ENCODE measurements at places on chromosomes 3 and 15. TPM values are rescaled to one million over a fixed set of nuclear protein-coding genes. Genes with fewer than 3 reads are reported as not detected.

PLSCR5 gene
- polyA plus RNA-seq = not detected

DNA sequence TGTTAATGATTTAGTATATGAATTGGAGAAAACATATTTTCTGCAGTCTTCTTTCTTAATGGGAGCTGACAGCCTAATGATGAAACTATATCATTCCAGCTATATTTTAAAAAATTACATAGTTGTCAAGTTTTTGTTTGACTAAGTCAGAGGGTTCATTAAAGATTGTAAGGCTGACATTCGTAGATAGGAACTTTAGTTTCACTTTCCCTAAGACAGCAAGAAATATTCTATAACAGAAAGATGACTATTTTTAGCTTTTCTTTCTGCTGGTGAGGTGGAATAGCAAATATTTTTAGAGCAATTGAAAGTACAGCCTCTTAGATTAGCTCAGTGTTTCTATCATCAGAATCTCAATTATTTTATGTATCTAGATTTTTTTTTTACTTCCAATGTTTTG lies 60.2 kb downstream of the PIAS1 start:
- DNase-seq = no peak

PRSS50 gene
- 0.06 TPM for polyA plus RNA-seq

- no peak for DNase-seq
Observed at GRCh38 chr3:103210583-103210982, 775.8 kb downstream of the ZPLD1 start.

DNA sequence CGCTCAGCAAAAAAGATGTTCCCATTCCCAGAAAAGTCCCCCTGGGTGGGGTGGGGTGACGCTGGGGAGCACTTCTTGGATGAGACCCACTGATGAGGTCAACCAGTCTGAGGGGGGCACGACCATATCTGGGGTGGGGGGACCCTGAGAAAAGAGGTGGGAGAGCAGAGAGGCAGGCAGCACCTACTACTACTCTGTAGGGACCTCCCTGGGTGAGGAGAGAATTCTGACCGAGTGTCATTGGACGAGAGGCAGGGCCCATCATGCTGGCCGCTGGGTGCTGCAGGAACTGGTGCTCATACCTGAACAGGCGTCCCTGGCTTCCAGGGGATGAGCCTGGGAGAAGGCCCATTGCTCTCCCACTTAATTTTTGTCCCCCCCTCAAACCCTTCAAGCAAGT lies 158.8 kb downstream of the KLF13 start:
- DNase-seq = no peak

GRCh38 chr3:56547486-56547885 lies 9.5 kb upstream of the CCDC66 start:
- no peak for DNase-seq

CLPX gene
- polyA plus RNA-seq = 29.2 TPM

DNA sequence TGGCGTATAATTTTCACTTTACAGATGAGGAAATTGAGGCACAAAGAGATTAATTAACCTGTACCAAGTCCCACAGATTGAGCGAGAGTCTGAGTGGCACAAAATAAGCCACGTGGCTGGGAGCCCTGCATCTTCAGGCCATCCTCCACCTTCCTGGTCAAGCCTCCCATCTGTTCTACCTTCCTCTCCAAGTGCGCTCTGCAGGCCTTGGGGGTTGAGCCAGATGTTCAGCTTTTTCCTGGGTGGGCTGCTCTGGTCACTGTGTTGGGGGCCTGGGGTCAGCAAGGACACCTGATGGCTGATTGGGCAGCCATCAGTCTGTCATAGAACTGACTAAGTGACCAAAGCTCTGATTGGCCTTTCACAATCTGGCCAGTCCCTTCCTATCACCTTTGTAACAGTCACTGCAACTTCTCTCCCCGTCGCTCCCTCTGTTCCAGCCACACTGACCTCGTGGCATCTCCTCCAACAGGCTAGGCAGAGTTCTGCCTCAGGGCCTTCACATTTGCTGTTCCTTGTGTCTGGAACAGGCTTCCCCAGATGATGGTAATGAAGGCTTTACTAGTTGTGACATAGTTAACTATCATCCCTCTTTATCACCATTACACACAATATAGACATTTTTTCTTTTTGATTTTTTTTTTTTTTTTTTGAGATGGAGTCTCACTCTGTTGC lies 46.8 kb downstream of the SCN5A start:
- DNase-seq = no peak

TPRG1 gene
- 0.42 TPM for polyA plus RNA-seq

TMC3 gene
- not detected for polyA plus RNA-seq

DNA sequence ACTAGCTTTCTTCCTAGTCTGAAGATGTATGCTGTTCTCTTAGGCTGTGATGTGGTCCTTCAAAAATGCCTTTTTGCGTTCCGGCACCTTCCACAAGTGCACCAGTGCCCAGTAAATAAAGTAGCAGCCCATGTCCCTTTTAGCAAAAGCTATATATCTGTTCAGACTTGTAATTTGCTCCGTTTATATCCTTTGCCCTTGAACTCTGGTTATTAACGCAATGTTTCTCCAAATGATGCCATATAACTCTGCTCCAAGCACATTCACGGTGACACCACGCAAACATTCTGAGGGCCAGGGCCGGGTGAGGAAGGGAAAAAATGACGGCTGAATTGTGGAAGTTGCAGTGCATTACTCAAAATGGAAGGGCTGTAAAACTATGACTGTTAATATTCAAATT lies 1001.1 kb upstream of the NR2F2 start:
- no peak for DNase-seq

DNA sequence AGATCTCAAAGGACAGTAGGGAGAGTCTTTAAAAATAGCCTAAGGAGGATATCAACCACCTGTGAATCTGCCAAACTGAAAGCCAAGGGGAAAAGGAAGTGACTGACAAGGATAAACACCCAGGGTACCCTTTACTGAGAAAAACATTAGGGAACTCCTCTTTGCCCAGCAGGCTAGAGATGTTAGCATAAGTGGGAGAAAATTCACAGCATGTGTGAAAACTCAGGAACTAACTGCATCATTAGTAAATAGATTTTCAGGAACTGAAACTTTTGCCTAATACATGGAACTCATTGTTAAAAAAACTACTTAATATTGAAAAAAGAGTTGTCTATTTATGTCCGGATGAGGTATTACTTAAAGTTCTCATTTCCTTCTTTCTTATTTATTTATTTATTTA lies 375.5 kb downstream of the NTRK3 start:
- DNase-seq = no peak

GRCh38 chr3:13066236-13066635 lies 7.0 kb downstream of the IQSEC1 start:
- DNase-seq = no peak

- DNase-seq = no peak
Observed at GRCh38 chr3:183381179-183381578, 47.2 kb downstream of the MCF2L2 start.

GRAMD2A gene
- polyA plus RNA-seq = not detected

NOX5 gene
- polyA plus RNA-seq = 0.03 TPM

DNA sequence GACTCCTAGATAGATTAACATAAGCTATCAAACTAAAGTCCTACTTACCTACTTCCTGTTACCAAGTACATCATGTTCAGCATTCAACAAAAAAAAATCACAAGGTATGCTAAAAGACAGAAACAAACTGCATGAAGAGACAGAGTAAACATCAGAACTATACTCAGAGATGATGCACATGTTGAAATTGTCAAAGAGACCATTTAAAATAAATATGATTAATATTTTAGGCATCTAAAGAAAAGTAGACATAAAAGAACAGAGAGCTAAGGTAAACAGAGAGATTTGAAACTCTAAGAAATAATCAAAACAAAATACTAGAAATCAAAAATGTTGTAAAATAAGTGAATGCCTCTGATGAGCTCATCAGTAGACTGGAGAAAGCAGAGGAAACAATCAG lies 224.8 kb upstream of the STAC start:
- no peak for DNase-seq

- DNase-seq = no peak
Observed at GRCh38 chr15:70722266-70723121, 40.9 kb downstream of the UACA start.

AADACL2 gene
- not detected for polyA plus RNA-seq

DNA sequence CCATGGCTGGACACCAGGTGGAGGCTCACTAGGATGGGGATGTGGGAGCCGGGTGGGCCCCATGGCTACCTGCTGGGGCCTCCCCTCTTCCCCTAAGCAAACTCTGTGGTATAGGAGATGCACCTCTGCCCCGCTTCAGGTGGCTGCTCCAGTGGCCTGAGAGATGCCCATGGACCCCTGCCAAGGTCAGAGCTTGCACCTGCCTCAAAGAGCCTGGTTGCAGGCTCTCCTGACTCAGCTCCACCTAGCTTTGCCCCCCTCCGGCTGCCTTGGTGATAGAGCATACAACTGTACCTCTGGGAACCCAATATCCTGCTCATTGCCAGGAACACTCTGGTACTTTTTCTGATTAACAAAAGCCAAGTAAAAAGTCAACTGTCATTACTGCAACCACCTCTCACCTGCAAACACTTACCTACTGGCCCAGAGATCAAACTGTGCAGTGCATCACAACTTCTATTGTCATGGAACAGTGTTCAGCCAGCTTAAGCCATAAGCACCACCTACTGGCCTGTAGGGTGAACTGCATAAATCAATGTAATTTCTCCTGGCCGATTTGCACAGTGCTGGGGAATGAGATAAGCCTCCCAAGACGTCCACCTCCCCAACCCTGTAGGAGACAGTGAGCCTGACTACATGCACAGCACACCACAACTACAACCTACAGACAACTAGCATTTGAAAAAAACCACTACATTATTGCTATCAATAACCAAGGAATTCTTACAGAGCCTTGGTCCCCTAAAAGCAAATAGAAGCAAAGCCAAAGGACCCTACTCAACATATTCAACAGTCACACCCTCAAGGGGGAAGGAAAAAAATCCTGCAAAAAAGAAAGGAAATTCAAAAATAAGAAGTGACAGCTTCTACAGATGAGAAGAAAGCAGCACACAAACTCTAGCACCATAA lies 352.4 kb upstream of the ARHGEF26 start:
- no peak for DNase-seq

DNA sequence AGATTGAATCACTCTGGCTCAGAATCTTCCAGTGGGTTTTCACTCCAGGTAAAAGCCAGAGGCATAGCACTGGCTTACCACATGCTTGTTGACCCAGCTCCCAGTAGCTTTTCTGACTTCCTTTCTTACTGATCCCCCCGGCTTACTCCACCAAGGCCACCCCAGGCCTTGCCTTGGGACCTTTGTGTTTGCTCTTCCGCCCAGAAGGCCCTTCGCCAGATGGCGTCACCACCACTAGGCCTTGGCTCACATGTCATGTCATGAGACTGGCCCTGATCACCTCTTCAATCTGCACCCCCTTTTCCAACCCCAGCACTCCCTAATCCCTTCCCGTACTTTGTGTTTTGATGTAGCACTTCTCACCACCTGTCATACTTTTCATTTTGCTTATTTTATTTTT lies 98.5 kb upstream of the UMPS start:
- no peak for DNase-seq

- no peak for DNase-seq
Observed at GRCh38 chr15:36666228-36666905, 86.9 kb downstream of the CDIN1 start.

DNA sequence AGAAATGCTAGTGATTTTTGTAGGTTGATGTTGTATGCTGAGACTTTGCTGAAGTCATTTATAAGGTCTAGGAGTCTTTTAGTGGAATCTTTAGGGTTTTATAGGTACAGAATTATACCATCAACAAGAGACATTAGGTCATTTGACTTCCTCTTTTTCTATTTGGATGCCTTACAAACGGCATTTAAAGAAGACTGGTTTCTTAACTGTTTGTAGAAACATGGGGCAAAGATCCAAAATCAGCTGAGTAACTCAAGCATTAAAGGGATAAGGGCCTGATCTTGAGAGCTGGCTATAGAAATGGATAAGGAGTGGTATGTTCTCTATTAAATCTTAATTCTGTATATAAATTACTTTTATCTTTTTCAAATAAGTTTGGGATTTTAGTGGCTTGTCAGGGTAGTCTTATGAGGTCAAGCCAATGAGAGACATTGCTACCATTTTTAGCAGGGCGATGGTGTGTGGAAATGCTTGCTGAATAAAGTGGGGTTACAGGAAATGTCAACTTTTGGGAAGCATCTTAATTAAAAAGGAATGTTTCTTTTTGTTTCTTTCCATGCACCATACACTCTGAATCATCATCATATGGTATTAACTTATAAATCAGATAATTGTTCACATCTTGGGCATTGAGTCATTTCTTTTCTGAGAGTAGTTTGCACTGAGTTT lies 197.7 kb upstream of the GBE1 start:
- DNase-seq = no peak

CLSTN2 gene
- 0.69 TPM for polyA plus RNA-seq

SUCNR1 gene
- polyA plus RNA-seq = 0.15 TPM

CYP1A2 gene
- not detected for polyA plus RNA-seq

DNA sequence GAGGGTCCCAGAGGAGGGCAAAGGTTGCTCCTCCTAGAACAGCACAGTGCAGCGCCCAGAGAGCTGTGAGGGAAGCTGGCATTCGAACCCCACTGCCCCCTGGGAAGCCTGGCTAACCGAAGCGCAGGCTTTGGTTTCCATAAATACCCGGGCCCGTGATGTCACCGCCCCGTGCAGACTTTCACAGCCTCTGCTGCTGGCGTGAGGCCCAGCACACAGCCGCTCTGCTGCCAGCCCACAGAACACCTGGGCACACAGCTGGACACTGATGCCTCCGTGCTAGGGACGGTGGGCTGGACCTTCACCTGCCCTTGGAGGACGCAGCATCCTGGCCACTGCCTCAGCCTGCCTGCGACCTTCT lies 1.0 kb downstream of the IQSEC1 start:
- DNase-seq = peak; percentile 76

BCHE gene
- polyA plus RNA-seq = 1.7 TPM

Data from heart left ventricle (tissue), 16 donors.